NK-92 treated with Interleukin-12 subunit alpha and Interleukin-12 subunit beta, amount 100 ng/mL, for 24 hours (cell line): ENCODE measurements at places on chromosomes 7 and 10.

DNA sequence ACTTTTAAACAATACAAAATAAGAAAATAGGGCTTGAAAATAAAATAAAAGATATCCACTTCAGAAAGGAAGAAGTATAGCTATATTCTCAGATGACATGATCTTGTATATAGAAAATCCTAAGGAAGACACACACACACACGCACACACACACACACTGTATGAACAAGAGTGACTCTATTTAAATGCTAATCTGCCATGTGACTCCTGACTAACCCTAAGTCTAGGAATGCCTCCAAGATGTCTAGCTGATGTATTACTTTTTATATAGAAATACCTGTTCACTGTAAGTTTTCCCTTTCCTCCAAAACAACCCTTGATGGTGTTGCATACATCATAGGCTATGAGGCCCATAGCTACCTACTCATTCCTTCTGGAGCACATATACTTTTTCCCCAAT lies 173.1 kb upstream of the LRRTM3 start:
- DNase-seq = no peak

GRCh38 chr10:123604506-123604905 lies 61.6 kb upstream of the GPR26 start:
- DNase-seq = no peak

- no peak for DNase-seq
Observed at GRCh38 chr10:17743437-17743836, 8.6 kb upstream of the TMEM236 start.

DNA sequence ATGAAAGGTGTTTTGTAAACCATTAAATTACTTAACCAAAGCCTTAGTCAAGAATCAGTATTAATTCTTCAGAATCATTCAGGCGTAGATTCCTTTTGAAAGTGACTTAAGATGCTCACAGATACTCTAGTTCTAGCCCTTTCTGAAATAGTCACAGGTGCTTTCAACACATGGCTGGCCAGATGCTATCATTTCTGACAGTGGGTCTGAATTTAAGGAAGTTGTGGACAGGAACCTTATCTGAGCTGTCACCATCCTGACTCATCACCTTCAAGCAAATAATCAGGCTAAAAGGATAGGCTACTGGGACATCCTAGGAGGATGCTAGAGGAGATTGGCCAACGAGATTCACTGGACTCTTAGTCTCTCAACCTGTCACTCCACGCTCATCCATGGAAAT lies 501.5 kb downstream of the LRMDA start:
- no peak for DNase-seq

DNA sequence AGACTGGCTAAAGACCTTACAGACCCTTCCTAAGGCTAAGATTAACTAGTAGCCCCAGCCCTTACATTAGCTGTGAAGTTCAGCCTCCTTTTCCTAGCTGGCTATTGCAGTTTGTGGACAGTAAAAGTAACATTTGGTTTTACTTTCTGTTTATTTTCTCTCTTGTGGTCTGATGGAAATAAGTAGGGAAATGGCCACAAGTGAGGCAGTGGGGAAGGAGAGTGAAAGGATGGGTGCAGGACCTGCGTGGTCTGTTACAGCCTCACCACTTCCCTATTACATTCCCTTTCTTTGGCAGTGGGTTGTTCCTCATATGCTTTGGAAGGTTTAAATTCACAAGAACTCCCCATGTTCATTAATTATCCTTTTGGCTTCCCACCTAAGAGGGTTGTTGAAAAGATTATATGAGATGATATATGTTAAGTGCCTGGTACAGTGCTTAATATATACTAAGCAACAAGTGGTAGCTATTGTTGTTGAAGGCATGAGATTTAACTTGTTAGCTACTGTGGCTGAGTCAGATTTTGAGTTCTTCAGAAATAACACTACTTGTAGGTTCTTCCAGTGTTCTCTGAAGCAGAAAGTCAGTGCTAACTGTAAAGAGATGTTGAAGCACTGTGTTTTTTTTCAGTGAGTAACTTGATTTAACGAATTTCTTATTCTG lies 181.7 kb downstream of the ST7 start:
- DNase-seq = no peak

DNA sequence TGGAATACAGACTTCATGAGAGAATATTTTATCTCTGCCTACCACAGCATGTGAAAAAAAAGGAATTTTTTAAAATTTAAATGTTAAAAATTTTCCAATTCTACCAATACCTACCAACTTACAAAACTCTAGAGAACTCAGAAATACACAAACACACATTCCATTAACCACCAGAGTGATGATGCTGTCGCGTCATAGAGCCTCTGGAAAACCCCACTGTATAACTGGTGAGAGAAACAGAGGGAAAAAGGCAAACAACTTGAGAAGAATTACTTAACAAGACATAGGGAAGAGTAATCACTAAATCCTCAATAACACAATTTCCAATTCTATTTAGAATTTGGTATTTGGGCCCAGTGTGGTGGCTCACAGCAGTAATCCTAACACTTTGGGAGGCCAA lies 6.2 kb upstream of the SPOCK2 start:
- no peak for DNase-seq
